ENCODE measurements at places on chromosomes 16 and 17. TPM values are rescaled to one million over a fixed set of nuclear protein-coding genes. Genes with fewer than 3 reads are reported as not detected.

GRCh38 chr16:85514598-85515318 lies 98.4 kb upstream of the GSE1 start:
- no peak overlapping the region for H3K4me3 ChIP-seq
- peak; percentile 70 for DNase-seq
- peaks cover 5% of the 10 kb centered on the region for H3K36me3 ChIP-seq
- H3K4me1 ChIP-seq = peaks cover 34% of the 10 kb centered on the region
- H3K27me3 ChIP-seq = no peaks in the 10 kb centered on the region

DNA sequence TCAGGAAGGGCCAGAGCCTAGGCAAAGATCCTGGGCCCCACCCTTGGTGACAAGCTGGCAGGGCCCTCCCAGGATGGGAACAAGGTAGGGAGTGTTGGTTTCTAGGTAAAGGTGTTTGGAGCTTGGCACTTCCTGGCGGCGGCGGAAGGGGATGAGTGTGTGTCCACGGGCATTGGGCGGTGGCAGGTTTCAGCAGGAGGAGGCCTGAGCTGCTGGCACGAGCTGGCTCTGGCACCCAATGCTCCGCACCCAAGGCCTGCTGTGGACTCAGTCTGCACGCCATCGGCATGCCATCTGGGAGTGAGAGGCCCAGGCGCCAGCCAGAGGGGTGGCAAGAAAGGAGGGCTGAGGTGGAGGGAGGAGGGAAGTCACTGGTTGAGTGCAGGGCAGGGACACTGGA lies 46.9 kb upstream of the TAC4 start:
- H3K27me3 ChIP-seq = peaks cover 46% of the 10 kb centered on the region
- H3K36me3 ChIP-seq = no peaks in the 10 kb centered on the region
- no peak overlapping the region for H3K4me3 ChIP-seq
- no peak overlapping the region for H3K27ac ChIP-seq

- H3K27ac ChIP-seq = no peak overlapping the region
- no peaks in the 10 kb centered on the region for H3K27me3 ChIP-seq
- H3K4me1 ChIP-seq = peaks cover 28% of the 10 kb centered on the region
- no peak for DNase-seq
These were observed 358.7 kb downstream of the SLC39A11 start for GRCh38 chr17:72733619-72734282.

DNA sequence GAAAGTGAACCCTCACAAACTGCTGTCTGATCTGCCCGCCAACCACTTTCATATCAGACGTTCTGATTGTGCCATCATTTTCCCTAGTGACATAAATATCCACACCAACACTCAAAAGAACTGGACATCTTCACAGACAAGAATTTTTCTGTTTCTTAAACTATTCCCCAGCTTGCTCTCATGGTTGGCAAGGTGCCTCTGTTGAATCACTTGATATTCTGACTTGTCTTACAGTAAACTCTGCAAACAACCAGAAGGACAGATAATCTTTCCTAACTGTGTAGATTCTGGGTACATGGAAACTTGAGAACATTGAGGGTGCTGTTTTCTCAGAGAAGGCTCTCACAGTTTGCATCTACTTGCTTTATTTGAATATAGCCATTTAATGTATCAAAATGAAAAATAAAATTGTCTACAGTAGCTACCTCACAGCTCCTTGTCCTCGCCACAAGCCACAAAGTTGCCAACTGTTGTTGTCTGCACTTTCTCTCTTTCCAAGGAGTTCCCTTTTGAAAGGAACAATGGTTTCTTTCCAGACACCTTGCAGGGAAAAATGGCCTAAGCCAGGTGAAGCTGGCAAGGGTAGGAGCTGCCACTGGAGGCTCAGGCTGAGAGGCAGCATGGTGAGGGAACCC lies 46.0 kb upstream of the ADAMTS18 start:
- no peaks in the 10 kb centered on the region for H3K4me1 ChIP-seq
- no peak for DNase-seq
- no peak overlapping the region for H3K27ac ChIP-seq
- no peaks in the 10 kb centered on the region for H3K27me3 ChIP-seq
- no peaks in the 10 kb centered on the region for H3K36me3 ChIP-seq

GRCh38 chr16:89873109-89873971 lies at the start of gene TCF25:
TSS of gene TCF25 (plus strand) at chr16:89873592. CDS start at chr16:89873668, 76 bp downstream.
- peaks cover 31% of the 10 kb centered on the region for H3K36me3 ChIP-seq
- peak within 1 kb of the TSS; percentile 100 for H3K27ac ChIP-seq
- H3K27me3 ChIP-seq = no peaks in the 10 kb centered on the region
- peak within 1 kb of the TSS; percentile 100 for H3K4me3 ChIP-seq
- peaks cover 14% of the 10 kb centered on the region for H3K4me1 ChIP-seq
- DNase-seq = peak; percentile 88

- no peaks in the 10 kb centered on the region for H3K27me3 ChIP-seq
- no peak overlapping the region for H3K27ac ChIP-seq
- no peaks in the 10 kb centered on the region for H3K36me3 ChIP-seq
These were observed 349.9 kb downstream of the MAF start for GRCh38 chr16:79250502-79251098.

Gene CDRT15L2
- not detected for polyA plus RNA-seq

Gene CCL7
- polyA plus RNA-seq = not detected

- DNase-seq = no peak
- peaks cover 7% of the 10 kb centered on the region for H3K4me1 ChIP-seq
- no peak overlapping the region for H3K27ac ChIP-seq
- H3K27me3 ChIP-seq = no peaks in the 10 kb centered on the region
These were observed 134.1 kb downstream of the SOX9 start for GRCh38 chr17:72254808-72255449.

- peaks cover 3% of the 10 kb centered on the region for H3K4me1 ChIP-seq
- no peak for DNase-seq
- no peaks in the 10 kb centered on the region for H3K36me3 ChIP-seq
- no peak overlapping the region for H3K4me3 ChIP-seq
These were observed 3.3 kb upstream of the CA7 start for GRCh38 chr16:66840883-66841282.

GRCh38 chr17:19805006-19805405 lies 56.9 kb upstream of the ALDH3A1 start:
- no peaks in the 10 kb centered on the region for H3K4me1 ChIP-seq
- H3K27me3 ChIP-seq = no peaks in the 10 kb centered on the region
- H3K36me3 ChIP-seq = peaks cover 35% of the 10 kb centered on the region
- no peak for DNase-seq
- H3K4me3 ChIP-seq = no peak overlapping the region

DNA sequence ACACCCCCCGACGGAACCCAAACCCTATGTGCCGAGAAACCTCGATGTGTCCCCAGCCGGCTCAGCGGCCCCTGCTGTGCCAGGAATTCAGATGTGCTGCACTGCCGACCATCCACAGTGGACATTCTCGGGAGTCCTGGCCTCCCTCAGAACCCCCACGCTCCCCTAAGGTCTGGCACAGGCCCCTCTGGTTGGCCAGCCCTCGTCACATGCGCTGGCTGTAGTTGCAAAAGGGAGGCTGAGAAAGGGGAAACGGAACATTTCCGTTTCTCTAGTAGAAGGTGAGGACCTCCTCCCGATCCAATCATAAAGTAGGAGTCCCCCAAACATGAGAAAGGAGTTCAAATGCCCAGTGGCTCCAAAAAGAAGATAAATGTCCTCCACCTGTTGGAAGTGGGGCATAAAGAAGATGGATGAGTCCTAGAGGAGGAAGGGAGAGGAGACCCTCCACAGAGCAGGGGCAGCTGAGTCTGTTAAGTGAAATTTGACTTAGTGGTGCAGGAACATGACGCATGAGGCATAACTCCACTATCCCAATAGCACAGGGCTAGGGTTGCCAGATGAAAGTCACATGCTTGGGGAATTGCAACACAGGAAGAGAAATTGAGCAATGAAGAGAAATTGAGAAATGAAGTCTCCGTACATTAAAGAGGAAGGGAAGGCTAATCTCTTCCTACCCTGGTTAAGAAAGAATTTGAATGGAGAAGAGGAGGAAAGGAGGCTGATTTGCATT lies 49.3 kb upstream of the WSB1 start:
- H3K36me3 ChIP-seq = no peaks in the 10 kb centered on the region
- DNase-seq = peak; percentile 77
- peak overlapping the region; percentile 79 for H3K27ac ChIP-seq
- no peak overlapping the region for H3K4me3 ChIP-seq

Gene GABARAPL2
- polyA plus RNA-seq = 136 TPM

Gene HIGD1B
- polyA plus RNA-seq = 1.8 TPM

DNA sequence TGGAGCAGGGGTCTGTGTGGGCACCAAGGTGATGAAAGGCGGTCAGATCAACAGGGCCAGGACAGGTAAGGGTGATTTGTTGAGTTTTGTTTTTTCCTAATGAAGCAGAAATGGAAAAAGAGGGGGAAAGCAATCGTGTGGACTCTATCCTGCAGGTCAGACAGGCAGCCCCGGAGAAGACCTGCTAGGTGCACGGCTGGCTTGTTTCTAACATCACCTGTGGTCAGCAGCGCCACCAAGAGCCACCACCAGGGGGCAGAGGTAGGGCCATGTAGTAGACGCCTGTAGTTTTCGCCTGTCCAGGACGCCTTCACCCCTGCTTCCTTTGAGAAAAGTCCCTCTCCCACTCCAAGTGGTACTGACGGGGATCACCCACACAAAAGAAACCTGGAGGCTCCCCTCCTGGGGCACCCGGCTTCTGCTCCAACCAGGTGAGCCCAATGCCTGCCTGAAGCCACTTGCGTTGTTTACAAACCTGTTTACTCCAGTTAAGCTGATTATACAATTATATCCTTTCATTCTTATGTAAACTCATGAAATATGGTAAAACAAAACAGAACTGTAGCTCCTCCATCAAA lies 54.2 kb upstream of the SEC14L1 start:
- no peak overlapping the region for H3K27ac ChIP-seq
- no peak overlapping the region for H3K4me3 ChIP-seq
- peak; percentile 59 for DNase-seq
- H3K36me3 ChIP-seq = peaks cover 13% of the 10 kb centered on the region
- H3K27me3 ChIP-seq = no peaks in the 10 kb centered on the region

DNA sequence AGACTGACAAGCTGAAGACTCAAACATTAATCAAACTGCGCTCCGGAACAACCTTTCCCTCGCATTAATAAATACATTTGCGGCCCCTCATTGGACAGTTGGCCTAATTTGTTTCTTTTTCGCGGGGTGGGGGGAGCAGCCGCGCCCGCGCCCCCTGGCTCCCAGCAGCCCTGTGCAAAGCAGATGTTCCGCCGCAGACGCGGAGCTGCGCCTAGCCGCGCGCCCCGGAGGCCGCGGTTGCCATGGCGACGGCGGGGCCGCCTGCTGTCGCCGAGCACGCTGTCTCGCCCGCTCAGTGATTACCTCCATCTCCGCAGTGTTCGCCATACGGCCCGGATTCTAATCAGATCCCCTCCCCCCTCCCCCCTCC lies 25.5 kb downstream of the COPZ2 start:
- peaks cover 37% of the 10 kb centered on the region for H3K27me3 ChIP-seq
- peaks cover 10% of the 10 kb centered on the region for H3K4me1 ChIP-seq
- peak; percentile 47 for DNase-seq
- H3K27ac ChIP-seq = no peak overlapping the region

Gene KRT32
- polyA plus RNA-seq = not detected

DNA sequence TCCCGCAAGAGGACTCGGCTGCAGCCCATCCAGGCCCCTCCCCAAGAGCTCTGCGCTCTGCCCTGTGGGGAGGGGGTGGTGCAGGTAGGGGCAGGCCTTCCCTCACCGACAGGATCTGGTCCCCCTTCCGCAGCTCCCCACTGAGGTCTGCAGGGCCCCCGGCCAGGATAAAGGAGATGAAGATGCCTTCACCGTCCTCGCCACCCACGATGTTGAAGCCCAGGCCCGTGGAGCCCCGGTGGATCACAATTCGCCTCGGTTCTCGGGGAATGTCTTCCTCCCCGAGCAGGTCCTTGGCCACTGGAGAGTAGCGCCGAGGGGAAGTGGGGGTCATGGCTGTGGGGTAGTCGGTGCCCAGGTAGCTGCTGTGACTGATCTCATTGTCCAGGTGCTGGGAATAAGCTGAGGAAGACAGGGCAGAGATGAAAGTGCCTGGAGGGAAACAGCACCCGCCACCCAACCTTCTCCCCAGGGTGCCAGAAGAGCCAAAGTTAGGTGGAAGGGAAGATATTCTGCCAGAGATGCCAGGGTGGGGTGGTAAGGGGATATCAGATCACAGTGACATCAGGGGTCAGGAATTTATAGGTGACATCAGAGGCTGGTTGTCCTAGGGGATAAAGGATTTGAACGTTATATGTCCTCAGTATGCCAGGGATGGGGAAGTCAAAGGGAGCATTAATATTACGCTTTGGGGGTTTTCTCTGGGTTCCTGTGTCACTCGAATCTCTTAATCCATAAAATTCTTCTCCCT lies 17.7 kb upstream of the ASGR1 start:
- no peak for DNase-seq
- H3K4me1 ChIP-seq = no peaks in the 10 kb centered on the region
- H3K4me3 ChIP-seq = no peak overlapping the region
- peaks cover 19% of the 10 kb centered on the region for H3K36me3 ChIP-seq

- no peaks in the 10 kb centered on the region for H3K36me3 ChIP-seq
- peaks cover 16% of the 10 kb centered on the region for H3K27me3 ChIP-seq
- peaks cover 29% of the 10 kb centered on the region for H3K4me1 ChIP-seq
- H3K27ac ChIP-seq = no peak overlapping the region
These were observed 3.9 kb downstream of the SPNS2 start for GRCh38 chr17:4502466-4503154.

DNA sequence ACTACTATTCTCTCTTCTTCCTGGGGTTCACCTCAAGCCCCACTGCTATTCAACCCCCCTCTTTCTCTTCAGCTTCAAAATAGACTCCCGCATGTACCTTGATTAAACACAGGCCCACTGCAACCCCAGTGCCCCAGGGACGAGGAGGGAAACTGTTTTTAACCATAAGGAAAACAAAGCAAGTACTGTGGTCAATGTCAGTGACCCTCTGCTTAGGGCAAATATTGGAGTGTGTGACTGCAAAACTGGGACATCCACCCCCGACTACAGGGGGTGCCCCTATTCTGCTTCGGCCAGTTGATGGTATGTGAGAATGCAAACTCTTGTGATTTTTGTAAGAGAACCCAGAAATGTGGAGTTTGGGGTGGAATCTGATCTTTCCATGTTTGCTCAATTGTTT lies 9.5 kb upstream of the PNPO start:
- DNase-seq = no peak
- peaks cover 24% of the 10 kb centered on the region for H3K36me3 ChIP-seq
- no peak overlapping the region for H3K27ac ChIP-seq
- H3K4me3 ChIP-seq = no peak overlapping the region
- no peaks in the 10 kb centered on the region for H3K4me1 ChIP-seq

Gene ZNF385C
- 1.4 TPM for polyA plus RNA-seq

Gene CNGB1
- polyA plus RNA-seq = 7.5 TPM

DNA sequence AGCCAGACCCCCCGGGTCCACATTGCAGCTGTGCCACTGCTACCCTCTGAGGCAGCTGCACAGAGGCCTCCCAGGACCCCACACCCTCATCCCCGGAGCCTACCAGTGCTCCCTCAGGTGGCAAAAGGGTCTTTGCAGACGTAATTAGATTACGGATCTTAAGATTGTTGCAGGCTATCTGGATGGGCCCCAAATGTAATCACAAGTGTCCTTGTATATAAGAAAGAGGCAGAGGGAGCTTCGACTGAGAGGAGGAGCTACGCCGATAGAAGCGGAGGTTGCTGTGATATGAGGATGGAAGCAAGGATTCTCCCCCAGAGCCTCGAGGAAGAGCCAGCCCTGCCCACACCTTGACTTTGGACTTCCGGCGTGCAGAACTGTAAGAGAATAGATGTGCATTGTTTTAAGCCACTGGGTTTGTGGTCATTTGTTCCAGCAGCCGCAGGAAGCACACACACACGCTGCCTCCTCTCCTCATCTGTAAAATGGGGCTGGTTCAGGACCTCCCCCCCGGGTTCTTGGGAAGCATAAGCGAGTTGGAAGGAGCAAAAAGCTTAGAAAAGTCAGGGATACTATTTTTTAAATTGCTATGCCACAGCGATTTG lies 10.5 kb upstream of the RAI1 start:
- no peak overlapping the region for H3K27ac ChIP-seq
- H3K4me1 ChIP-seq = peaks cover 10% of the 10 kb centered on the region
- no peak for DNase-seq
- no peaks in the 10 kb centered on the region for H3K27me3 ChIP-seq
- no peaks in the 10 kb centered on the region for H3K36me3 ChIP-seq
- H3K4me3 ChIP-seq = no peak overlapping the region

Data from large intestine (tissue), 12 donors.